Neural progenitor cell (in vitro differentiated cells): ENCODE measurements at places on chromosomes 1 and 21. TPM values are rescaled to one million over a fixed set of nuclear protein-coding genes. Genes with fewer than 3 reads are reported as not detected.

DNA sequence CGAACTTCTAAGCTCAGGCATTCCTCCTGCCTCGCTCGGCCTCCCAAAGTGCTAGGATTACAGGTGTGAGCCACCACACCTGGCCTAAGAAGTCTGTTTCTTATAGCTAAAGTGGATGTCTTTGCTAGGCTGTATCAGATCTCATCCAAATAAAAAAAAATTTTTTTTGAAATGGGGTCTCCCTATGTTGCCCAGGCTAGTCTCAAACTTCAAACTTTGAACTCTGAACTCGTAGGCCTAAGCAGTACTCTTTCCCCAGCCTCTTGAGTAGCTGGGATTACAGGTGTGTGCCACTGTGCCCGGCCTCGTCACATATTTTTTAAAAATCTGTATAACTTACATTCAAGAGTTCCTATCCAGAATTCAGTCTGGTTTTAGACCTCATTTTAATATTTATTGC lies 40.5 kb downstream of the RPRD2 start:
- DNase-seq = no peak

DNA sequence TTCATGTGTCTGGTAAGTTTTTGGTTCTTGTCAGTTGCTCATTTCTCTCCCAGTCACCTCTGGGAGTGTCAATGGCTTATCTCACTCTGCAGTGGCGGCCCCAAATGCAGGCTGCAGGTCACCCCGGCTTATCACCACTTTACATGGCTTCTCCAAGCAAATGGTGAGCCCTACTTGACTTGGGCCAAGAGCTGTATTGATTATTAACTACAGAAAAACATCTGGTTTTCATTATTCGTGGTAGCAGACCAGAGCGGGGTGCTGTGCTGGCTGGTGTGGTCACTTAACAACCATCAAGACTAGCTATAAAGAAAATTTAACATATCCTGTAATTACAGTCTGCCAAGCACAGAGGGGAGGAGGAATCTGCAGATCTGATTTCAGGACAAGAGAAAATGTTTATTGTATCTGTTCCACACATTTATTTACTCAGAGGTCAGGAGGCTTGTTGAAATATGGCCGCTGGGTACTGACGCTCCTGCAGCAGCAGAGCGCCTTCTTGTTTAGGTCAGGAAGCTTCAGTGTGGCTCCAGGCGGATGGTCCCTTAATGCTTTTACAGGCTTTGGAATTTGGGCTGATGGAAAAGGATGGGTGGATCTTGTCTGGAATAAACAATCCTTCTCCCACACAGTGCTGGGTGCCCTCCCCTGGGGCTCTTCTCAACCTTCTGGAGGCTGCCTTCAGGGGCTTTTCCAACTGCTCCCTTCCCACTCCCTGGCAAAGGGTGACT lies 87.8 kb downstream of the HLX start:
- DNase-seq = no peak

DNA sequence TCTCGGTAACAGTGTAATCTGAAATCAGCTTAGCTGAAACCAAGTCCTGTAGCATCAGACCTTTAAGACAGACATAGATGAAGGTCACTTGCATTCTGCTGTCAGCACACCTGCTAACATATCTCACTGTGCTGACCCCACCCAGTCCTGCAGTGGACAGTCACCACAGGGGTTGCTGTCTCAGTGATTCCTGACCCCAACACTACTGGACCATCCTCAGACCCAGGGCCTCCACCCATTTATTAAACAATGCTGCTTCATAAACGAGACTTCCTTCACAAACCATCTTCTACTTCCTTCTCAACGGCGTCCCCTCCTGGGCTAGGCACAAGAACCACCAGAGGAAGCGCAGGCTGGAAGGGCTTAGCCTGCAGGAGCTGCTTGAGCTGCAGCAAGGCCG lies 17.8 kb upstream of the LSS start:
- no peak for DNase-seq

FNDC5 gene
- 9.6 and 21.4 TPM in 2 replicates for total RNA-seq

DNA sequence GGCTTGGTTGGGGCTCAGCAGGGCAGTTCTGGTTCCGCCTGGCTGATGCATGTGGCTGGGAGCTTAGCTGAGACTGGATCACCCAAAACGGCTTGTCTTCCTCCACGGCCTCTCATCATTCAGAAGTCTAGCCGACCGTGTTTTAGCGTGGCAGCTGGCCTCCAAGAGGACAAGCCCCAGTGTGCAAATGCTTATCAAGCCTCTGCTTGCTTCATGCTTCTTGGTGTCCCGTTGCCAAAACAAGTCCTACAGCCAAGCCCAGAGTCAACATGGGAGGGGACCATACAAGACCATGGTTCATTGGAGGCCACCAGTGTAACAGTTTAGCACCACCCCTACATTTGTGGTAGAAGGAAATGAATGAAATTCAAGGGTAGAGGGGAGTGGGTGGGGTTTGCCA lies 10.5 kb upstream of the KDF1 start:
- no peak for DNase-seq

DNA sequence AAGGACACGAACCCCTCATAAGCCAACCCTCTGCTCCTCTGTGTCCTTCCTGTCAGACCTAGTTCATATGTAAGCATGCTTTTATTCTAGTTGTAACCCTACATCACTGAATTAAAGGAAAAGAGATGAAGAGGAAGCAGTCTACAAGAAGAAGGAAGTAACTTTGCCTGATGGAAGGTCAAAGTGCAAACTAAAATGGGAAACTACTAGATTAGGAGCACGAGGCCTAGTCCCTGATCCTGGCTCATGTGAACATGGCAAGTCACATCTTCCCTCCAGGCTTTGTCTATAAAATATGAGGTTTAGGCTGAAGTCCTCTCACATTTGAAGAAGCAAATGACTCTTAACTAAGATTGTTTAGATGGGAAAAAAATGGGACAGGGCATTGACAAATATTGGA lies 13.2 kb downstream of the ZMYND12 start:
- DNase-seq = no peak

VWA5B1 gene
- total RNA-seq = not detected in 2 replicates

DNA sequence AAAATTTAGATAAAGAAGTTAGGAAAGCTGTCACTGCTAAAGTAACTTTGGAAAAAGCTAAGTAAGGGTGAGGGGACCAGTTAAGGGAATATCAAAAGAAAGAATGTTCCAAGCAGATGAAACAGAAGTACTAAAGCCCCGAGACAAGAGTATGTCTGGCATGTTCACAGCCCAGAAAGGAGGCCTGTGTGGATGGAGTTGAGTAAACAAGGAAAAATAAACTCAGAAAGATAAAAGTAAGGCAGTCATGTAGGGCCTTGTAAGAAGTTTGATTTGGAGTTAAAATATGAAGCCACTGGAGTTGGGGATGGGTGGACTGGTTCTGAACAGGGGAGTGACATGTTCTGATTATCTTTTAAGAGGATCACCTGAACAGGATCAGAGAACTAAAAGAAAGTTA lies 177.9 kb downstream of the CDC42BPA start:
- no peak for DNase-seq

PGBD5 gene
- 1.2 and 3.6 TPM in 2 replicates for total RNA-seq

POTED gene
- total RNA-seq = not detected in 2 replicates

GRCh38 chr1:101898137-101898536 lies 98.6 kb downstream of the OLFM3 start:
- no peak for DNase-seq

DNA sequence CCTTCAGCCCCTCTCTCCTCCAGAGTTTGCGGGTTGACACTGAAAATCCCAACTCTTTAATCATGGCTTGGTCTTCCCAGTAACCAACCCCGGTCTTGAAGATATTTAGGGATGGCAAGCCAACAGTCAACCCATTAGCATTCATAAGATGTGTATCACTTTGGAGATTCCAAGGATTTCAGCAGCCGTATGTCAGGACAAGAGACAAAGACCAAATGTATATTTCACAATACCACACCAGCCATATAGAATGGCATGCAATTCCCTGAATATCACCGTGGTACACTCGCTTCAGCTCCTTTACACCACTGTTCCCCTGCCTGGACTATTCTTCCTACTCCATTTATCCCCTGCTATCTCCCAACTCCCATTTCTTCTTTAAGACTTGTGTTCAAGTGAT lies 109.2 kb downstream of the CSMD2 start:
- no peak for DNase-seq
